ENCODE measurements at places on chromosomes 3 and 15.

DNA sequence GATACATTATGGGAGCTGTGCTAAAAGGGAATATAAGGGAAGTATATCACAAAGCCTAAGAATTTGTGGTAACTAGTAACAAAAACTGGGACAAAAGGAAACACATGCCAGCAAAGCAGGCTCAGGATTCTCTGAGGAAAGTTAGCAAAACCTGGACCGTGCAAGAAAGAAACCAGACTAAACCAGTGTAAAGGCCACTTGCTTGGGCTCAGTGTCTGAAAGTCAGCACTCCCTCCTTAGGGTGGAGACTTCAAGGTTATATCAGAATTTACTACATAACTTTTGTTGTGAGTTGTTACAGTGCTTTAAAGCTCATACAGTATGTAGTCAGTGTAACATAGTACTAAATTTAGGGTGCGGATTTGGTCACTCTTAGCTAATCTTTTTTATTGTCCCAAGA is 269.9 kb upstream of the GADL1 start:
- no peak for DNase-seq

- DNase-seq: no peak
These were observed 9.1 kb downstream of the NCEH1 start for GRCh38 chr3:172701751-172702150.

DNA sequence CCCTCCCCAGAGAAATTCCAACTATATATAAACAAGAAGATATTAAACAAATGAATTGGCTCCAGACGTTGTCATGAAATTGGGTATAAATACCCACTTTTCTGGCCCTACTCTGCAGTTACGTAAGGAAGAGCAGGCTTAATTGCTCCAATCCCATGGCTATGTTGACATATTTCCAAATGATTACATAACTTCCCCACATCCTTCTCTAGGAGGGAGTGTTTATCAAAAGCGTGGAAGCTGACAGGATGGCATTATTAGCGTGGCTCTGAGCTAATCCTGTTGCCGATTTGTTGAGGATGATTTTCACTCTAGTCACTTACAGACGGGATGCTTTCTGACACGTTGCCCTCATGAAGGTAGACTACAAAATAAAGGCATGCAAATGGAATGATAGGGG is 347.5 kb upstream of the TMCO5A start:
- DNase-seq: peak; percentile 40

DNA sequence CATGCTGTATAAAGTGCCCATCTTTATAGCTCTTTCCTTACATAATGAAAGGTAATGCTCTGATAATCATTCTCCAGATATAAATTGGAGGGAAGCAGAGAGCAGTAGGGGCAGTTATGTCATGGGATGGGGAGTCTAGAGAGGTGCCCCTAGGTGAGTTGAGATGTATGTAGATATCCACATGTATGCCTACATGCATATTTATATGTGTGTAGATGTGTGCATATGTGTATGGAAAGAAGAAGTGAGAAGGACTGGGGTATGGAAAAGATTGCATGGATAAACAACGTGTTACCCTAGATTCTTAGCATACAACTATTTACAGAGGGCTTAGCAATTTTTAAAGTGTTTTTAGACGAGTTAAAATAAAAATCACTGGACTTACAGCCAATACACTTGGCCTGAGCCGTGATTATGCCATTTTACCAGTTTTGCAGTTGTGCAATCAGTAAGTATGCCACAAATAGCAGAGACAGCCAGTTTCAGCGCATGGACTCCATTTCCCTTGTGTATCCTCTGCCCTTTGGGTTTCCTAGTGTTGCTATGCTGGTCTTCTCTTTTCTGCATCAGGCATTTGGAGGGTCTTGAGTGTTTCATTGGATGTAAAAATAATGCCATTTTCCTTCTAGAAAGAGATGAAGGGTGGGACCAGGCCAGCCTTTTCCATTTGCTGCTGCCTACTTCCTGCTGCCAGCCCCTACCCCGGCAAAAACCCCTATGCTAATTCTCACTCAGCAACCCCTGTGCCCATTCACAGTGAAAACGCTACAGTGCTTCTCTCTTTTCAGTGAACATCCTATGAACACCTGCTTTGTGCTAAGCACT is 199.4 kb upstream of the NR2E3 start:
- no peak for DNase-seq

- DNase-seq: no peak
These were observed 126.8 kb downstream of the MITF start for GRCh38 chr3:69865925-69866679.

GRCh38 chr3:48715174-48715800 is 1.7 kb downstream of the IP6K2 start:
- peak; percentile 29 for DNase-seq

- DNase-seq: peak; percentile 93
These were observed 223.7 kb upstream of the NANOGP8 start for GRCh38 chr15:35308802-35309201.

DNA sequence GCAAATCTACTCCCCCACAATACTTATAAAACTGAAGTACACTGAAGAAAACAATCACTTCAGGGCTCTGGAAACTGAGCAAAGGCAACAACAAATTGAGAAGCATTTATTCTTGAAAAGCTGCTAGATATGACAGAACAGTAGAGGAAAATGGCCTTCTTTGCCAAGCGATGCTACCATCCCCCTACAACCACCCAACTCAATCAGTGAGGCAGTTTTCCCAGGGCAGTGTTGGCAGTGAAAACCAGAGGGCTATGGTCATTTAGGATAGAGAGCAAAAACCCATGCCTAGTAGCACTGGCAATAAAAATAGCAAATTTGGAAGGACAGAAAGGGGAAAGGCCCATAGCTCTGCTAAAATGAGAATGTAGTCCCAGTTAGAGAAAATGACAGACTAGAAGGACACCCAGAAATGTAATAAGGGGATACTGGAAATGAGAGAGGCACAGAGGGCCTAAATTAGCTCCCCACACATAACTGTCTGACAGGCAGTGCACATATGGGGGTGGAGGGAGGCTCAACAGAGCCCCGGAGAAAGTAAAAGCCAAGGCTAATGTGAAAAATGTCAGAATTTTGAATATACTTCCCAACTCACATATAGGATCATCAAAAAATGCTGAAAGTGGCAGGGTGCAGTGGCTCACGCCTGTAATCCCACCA is 143.5 kb downstream of the GSK3B start:
- DNase-seq: no peak

DNA sequence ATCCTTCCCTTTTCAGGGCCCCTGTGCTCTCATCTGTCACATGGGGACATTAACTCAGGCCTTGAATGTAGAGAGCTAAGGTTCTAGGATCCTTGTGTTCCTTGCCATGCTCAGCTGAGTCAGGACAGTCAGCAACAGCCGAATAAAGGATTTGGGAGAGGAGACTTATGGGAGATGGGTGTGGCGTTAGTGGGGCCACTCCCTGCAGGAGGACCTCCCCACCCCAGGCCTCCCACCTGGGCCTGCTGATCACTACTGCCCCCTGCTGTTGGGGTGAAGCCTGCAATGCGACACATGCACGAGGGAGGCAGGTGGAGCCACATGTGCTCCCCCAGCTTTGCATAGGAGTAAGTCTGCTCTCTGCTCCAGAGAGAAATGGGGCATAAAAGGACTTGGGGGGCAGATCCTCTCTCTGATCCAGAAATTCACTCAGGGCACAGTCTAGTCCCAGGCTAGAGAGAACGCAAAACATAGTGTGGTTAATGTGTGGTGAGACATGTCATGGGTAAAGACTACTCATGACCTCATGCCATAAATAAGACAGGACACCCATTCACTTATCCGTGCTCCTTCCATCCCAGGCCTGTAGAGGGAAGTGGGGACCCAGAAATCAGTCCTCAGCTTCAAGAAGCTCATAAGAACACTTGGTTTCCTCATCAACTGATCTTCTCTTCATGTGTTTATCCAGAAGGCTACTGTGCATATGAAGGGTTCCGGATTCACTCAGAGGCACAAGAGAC is 19.4 kb downstream of the RBP1 start:
- peak; percentile 33 for DNase-seq

DNA sequence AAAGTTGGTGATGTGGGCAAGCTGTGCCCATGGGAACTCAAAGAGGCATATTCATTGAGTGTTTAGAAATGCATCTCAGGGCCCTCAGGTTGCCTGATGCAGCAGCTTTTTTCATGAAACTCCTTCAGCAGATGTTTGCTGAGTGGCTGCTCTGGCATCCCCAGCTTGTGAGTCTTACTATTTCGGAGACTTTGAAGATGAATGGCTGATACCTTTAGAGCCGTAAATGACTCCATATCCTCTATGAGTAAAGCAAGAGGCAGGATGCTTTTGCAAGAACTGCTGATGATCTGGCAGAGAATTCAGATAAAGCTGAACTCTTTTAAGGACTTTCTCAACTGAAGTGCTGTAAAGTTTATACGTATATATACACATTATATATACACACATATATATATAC is 384.3 kb downstream of the CACNA2D3 start:
- peak; percentile 5 for DNase-seq

DNA sequence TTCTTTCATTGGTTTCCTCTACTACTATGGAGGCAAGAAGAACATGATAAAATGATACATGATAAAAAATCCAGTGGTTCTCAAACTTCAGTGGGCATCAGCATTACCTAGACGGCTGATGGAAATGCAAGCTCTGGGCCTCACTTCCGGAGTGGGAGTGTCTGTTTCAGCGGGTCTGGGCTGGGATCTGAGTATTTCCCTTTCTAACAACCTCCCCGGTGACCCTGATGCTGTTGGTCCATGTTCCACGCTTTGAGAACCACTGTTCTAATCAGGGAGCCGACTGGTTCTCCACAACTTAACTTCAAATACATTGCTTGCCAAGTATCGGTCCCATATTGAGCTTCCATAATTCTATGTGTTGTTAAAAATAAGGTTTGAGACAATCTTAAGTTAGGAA is 712.3 kb upstream of the LMCD1 start:
- no peak for DNase-seq

GRCh38 chr15:100141311-100142001 is 200.3 kb downstream of the ADAMTS17 start:
- peak; percentile 12 for DNase-seq

- DNase-seq: peak; percentile 49
These were observed 51.7 kb downstream of the FAM174B start for GRCh38 chr15:92603743-92604470.

DNA sequence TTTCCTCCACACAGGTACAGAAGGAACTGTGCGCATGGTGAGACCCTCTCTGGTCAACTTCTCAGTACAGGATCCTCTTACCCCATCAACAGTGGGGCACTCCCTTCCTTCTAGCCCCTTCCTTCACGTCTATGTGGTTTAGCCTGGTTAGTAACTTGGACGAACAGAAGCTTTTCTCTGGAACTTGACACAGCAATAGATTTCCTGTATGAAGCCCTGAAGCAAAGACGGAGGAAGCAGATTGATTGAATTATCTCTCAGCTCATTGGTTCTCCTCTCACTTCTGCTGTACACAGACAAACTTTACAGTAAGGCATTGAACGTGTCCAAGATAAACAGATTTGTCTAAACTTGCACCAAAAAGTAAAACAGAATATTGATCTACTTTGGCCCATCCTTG is at the start of gene CD200R1:
TSS of gene CD200R1 (minus strand) at position 210 of the 400 bp plus-strand sequence. CDS start 246 bp downstream, outside the sequence.
- DNase-seq: no peak

DNA sequence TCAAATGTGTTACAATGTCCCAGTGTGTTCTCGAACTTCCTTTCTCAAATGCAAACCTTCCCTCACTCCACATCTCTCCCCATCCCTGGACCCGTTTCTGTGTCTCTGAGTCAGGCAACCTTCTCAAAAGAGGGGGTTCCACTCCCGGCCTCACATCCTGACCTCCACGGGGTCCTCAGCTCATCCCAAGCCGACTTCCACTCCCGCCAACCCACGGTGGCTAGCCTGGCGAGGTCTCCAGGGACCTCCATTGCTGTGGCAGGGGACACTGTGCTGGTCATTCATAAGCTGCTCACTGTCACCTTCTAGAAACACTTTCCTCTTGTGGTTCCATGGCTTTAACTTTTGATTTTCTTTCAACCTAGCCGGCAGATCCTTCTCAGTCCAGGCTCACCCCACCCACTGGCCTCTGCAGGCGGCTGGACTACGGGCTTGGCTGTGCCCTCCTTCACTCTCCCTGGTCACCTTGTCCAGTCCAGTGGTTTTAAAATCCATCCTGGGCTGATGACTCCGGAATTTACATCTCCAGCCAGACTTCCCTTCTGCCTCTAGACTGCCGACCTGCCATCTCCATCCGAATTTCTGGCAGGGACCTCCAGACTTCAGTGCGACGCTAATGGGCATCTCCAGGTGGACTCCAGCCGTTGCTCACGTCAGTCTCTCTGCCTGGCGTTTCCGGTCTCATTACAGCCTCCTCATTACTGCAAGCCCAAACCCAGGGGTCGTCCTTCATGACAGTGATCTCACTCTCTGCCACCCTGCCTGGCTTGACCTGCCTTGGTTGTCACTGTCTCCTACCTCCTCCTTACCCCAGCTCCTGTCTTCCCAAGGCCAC is 20.0 kb downstream of the ABTB1 start:
- no peak for DNase-seq

GRCh38 chr3:152724270-152724669 is 110.7 kb upstream of the P2RY1 start:
- DNase-seq: no peak

- DNase-seq: no peak
These were observed 21.2 kb downstream of the CADM2 start for GRCh38 chr3:84980011-84980410.
